AG10803 (cell line): ENCODE measurements at places on chromosomes 13 and 19.

GRCh38 chr13:26921918-26922317 is 161.3 kb upstream of the GPR12 start:
- DNase-seq: no peak

GRCh38 chr19:36772311-36773222 is at the start of gene ZNF850:
ZNF850 (minus strand) TSS chr19:36772807; CDS start chr19:36762606, 10,201 bp downstream.
- peak; percentile 93 for DNase-seq

DNA sequence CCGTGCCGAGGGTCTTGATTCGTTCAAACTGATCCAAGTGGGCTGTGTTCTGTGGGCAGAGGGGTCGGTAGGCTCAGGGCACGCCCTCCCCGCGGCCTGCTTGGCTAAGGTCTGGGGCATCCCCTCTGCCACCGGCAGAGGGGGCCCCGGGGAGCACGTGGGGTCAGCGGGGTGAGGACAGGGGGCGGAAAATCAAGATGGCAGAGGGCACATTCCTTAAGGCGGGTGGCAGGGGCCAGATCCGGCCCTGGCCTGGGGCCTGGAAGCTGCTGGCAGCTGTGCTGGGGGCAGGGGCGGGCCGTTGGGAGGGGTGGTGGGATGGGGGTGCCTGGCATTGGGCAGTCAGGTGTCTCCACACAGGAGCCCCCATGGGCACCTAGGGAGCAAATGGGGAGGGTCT is 10.7 kb downstream of the PRKACA start:
- DNase-seq: no peak

DNA sequence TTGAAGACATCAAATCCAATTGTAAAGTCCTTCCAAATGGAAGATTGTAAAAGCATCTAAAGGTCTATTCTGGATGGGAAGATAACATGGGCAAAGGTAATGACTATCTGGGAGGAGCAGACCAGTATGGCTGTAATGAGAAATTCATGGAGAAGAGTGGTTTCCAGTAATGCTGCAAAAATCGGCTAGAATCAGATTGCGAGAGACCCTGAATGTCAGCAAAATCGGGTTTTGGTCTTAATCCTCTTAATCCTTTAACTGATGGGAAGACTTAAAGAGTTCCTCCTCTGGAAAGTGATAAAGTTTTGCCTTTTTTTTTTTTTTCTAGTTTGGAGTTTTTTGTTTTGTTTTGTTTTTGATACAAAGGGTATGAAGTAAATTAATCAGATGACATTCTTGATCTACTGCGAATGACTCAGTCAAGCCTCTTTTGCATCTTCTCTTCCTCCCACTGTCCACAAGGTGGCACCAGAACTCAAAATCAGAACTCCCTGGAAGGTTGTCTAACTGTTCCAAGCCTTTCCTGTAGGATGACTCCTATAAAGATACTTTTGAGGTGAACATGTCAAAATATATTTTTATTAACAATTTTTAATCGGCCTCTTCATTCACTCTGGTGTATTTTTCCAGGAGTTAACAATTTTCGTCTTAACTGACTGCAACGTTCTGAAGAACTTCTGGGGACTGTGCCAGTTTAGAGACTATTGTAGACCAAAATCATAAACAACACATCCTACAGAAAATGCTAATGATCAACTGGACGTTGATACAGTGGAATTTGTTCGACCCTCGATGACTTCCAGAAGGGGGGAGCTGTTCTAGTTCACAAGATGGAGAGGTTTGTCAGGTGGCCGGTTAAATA is 213.3 kb upstream of the MIR17HG start:
- DNase-seq: peak; percentile 44

DNA sequence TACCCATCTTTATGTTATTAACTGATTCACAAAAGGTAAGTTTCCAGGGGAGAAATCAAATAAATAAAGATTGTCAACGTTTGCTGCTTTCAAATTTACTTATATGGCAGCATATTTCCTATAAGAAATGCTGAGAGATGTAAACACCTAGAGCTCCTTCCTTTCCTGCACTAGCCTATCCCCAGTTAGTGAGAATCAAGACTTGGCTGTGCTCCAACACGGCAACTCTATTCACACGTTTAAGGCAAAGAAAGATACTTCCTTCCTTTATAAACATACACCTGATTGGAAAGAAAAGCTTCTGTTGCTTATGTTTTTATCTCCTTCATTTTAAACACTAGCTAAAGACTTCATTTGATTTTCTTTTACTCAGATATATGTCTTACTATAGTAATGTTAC is 107.0 kb downstream of the PCDH9 start:
- DNase-seq: no peak
